ENCODE measurements at places on chromosomes 2 and 18.
A peak's percentile ranks its signal among the peaks of the same experiment; 100 is the strongest.

GRCh38 chr2:675982-676646, 1.1 kb downstream of the TMEM18 start:
- peak; percentile 88 for DNase-seq

DNA sequence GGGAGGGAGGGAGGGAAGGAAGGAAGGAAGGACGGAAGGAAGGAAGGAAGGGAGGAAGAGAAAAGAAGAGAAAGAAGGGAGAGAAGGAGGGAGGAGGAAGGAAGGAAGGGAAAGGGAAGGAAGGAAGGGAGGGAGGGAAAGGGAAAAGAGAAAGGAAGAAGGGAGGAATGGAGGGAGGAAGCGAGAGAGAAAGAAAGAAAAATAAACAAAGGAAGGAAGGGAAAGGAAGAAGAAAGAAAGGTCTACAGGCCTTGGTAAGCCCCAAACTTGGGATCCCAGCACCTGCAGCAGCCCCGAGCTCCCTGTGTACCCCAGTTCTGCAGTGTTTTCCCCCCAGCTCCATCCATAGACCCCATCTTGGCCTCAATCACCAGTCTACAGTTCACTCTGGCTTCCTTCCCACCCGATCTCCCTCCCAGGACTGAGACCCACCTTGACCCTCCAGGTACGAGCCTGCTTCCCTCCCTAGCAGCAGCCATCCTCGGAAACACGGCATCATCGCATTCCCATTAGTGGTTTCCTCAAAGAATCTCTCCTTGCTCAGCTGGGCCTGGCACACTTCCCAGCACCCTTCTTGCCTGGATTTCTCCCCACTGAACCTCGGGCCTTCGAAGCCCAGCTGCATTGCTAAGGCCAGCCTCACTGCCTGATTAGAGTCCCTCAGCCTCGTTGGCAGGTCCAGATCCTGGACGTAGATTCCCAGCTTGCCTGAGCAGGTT, 46.1 kb upstream of the SH3BP4 start:
- peak; percentile 22 for DNase-seq

DNA sequence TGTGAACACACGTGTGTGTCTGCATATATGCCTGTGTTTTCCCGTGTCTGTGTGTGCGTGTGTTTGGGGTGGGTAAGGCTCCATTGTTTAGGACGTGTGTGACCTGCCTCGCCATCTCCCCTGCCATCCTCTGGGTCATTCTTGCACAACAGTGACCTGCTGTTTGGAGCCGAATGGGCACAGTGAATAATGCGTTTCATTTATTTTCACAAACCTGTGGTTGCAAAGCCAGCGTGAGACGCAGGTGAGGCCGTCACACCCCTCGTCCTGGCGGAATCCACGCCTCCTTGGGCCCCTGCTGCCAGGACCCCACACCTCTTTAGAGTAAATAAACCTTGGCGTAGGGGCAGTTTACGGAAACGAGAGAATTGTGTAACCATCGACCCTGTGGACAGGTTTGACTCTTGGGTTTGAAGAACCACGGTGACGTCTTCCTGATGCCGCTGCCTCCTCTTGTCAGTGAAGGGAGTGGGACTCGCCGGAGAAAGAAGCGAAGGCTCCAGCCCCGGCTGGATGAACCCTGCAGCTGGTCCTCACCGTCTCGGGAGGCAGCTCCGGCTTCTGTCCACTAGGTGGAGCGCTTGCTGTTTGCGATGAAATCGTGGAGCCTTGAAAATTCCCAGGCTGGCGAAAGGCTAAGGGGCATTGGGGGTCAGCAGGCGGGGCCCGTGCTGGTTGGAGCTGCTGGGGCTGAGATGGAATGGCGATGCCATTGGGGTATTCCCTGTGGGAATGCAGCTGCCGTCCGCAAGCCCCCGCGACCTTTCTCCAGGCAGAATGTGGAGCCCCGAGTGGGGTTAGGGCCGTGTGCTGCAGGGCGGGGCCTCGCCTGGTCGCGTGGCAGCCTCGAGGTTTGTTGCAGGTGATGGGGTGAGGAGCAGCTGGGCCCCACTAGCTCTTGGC, 81.1 kb downstream of the RTP5 start:
- DNase-seq: peak; percentile 69

- peak; percentile 42 for DNase-seq
Observed at GRCh38 chr2:75241696-75242095, 42.4 kb upstream of the TACR1 start.

DNA sequence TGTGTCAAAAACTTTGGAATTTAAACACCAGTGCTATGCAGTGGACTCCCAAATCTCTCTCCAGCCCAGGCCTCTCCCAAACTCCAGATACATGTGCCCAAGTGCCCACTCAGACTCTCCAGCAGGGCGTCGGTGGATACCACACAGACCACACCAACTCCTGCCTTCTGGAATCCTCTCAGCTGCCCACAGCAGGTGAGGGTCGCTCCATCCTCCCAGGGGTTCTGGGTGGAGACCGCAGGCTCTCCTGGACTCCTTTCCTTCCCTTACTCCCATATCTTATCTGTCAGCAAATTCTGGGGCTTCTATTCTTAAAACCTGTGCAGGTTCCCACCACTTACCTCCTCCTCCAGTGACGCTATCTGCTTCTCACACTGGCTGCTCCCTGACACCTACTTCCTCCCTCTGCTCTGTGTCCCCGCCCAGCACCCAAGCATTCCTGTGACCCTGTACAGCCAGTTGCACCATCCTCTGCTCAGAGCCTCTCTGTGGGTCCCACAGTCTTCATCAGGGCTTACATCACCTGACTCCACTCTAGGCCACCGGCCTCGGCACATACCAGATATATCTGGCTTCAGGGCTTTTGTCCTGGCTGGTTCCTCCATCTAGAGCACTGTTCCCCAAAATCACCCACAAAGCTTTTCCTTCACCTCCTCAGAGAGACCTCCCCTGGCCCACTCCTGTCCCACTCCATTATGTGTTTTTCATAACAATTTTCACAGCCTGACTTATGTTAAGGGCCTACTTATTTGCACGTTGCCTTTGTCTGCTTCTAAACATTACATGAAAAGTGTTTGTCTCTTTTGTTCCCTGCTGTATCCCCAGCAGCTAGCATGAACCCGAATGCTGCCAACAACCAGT, 2.6 kb upstream of the IMP4 start:
- DNase-seq: no peak

GRCh38 chr2:216317831-216318520, 54.3 kb downstream of the MARCHF4 start:
- DNase-seq: no peak

GRCh38 chr2:120271711-120272379, 19.2 kb downstream of the RALB start:
- no peak for DNase-seq

DNA sequence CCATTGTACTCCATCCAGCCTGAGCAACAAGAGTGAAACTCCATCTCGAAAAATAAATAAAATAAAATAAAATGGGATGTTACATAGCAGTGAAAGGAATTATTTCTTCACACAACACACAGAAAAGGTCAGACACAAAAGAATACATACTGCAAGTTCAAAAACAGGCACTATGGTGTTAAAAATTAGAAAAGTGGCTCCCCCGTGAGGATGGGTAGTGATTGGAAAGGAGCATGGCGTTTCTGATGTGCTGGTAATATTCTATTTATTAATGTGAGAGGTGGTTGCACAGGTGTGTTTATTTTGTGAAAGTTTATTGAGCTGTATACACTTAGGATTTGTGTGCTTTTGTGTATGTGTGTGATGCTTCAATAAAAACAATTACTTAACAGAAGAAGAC, 22.9 kb upstream of the RAB10 start:
- no peak for DNase-seq

DNA sequence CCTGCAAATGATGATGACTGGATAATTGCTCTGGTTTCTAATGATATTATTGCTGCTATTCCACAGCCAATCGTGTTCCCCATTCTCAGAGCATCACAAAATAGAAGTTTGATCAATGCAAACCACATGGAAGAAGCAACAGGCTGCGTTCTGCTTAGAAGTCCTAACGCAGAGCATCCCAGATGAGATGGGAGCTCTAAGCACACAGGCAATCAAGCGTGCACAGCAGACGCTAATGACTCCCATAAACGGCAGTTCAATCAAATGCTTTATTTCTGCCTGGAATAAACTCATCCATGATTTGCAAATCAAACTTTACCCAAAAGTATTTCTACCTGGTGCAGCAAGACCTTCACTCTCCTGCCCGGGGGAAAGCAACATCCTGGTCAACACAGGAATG, 304.2 kb downstream of the FBXO15 start:
- DNase-seq: no peak

DNA sequence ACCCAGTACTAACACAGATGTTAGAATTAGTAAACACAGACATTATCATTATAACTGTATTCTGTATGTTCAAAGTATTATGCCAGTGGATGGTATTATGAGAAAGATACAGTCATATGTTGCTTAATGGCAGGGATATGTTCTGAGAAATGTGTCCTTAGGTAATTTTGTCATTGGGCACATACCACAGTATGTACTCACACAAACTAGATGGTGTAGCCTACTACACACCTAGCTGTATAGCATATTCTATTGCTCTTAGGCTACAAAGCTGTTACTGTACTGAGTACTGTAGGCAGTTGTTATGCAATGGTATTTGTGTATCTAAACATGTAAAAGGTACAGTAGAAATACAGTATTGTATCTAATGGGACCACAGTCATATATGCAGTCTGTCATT, 53.8 kb downstream of the GTF3C3 start:
- no peak for DNase-seq

GRCh38 chr18:10010611-10011015, 96.8 kb downstream of the VAPA start:
- peak; percentile 95 for DNase-seq
